NCI-H1092 treated with DMSO at 0.1 percent for 48 hours (cell line): ENCODE measurements at places on chromosomes 11 and 22.

DNA sequence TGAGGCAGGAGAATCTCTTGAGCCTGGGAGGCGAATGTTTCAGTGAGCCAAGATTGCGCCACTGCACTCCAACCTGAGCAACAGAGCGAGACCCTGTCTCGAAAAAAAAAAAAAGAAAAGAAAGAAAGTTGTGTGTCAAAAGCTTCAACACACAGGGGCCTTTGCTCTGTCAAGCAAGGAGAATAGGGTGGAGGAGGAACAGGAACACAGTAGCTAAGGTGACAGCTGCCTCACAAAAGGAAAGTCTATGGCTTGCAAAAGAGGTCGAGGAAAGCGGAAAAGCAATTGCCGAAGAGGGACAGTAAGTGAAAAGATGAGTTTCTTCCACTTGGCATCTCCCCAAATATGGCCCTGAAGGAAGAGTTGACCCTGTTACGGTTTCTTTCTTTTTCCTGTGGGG is 26.5 kb upstream of the TMA7B start:
- DNase-seq: no peak

DNA sequence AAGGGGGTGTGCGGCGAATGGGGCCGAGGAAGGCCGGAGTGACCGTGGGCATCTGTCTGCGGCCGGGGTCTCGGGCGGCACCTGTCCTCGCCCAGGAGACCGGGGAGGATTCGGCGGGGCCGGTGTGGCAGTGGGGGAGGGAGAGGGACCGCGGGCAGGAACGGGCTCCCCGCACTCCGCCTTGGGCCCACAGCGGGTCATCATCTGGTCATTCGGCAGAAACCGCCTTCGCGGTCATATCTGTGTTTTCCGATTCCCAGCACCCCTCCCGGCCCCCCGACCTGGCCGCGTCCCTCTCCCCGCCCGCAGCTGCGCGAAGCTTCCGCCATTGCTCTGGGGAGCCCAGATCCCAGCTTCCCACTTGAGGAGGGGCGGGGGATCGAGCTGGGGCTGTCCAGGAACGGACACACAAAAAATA is 824 bp upstream of the CBX6 start:
- DNase-seq: peak; percentile 59

DNA sequence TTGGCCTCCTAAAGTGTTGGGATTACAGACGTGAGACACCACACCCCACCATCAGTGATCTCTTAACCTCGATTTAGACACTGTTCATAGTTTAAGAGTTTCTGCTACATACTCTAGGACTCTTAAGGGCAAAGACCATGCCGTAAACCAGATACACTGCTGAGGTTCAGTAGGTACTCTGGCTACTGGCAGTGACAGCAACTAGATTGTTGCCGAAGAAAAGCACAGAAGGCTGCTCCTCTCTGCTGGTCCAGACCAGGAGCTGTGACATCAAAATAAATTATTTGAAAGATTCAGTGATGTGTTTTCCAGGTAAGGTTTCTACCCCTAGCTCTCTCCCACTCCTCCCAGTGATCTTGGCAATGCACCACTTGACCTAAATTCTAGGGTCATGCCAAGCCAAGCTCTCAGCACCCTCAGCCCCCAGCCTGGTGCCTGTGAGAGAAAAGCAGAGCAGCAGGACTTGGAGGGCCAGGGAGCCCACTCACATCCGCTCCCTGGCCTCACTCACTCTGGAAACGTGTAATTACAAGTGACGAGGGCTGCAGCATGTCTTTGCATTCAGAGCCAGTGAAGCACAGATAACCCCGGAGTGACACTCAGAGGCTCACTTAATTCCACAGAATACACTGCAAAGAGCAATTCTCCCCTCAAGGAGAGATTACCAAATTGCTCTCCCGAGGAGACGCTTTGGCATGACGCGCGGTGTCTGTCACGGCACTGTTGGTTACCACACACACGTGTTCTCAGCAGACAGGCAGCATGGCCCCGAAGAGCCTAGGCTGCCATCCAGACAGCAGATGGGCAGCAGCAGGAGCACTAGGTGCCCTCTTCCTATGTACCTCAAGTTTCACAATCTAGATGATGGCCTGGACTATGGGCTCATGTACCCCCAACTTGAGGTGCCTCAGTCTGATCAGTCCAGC is 96.9 kb upstream of the PITPNB start:
- no peak for DNase-seq

GRCh38 chr22:48713272-48714205 is 1114.1 kb downstream of the BRD1 start:
- no peak for DNase-seq

DNA sequence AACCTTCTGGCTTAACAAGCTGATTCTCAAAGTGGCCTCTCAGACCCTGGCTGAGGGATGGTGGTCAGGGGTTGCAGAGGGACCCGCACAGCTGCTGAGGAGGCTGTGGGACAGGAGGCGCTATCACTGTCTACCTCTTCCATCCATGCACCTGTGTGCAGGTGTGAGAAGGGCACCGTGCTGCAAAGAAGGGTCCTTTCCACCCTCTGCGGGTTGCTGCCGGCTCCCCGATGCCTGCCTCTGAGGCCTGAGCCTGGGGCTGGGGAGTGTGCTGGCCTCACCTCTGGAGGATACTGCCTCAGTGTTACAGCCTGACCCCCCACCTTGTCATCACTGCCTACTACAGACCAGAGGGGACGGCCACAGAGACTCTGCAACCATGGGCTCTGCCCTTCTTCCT is 66.1 kb upstream of the B3GAT1 start:
- DNase-seq: no peak

DNA sequence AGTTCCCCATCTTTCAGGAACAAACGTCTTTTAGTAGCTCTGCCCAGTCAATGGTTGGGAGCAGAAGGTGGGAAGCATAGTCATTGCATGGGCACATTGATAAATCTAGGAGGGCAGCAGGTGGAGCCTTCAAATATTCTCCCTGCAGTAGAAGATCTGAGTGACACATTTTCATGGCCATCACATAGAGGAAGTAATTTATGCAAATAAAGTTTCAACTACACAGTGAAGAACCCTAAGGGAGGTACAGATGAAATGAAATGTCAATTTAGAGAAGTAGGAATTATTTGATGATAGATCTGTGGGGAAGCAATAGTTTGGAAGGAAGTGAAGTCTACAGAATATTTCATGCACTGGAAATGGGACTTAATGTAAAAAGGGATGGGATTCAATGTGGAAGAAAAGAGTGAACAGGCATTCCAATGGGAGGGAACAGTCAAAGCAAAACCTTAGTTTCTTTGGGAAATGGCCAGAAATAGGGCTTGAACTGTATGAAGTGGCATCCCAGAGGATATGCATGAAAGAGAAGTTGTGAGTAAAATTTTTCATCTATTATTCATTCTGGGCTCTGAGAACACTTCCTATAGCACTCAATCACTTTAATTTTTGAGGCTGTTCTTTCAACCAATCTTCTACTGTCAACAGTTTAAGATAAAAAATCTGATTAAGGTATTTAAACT is 256.2 kb upstream of the LUZP2 start:
- DNase-seq: no peak
